ENCODE measurements at places on chromosomes 2 and 18.

GRCh38 chr2:161165811-161166210 lies 5.6 kb downstream of the TANK start:
- no peak for DNase-seq

DNA sequence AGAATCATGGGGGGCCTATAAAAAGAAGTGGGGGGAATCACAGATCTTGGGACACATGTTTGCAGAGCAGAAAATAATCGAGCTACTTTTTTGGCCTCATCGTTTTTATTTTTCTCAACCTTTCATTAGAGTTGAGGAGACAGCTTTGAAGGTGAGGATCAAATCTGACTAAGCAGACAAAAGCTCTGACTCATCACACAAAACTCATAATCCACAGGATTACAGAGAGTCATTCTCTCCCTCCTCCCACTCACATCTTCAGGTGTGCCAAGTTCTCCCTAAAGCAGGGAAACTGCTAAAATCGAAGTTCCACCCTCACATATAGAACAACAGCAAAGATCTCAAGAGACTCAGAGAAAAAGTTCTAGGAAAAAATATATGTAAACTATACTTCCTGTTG lies 15.6 kb downstream of the BAZ2B start:
- DNase-seq: peak; percentile 46

GRCh38 chr2:84427235-84428138 lies 31.6 kb downstream of the SUCLG1 start:
- peak; percentile 8 for DNase-seq

DNA sequence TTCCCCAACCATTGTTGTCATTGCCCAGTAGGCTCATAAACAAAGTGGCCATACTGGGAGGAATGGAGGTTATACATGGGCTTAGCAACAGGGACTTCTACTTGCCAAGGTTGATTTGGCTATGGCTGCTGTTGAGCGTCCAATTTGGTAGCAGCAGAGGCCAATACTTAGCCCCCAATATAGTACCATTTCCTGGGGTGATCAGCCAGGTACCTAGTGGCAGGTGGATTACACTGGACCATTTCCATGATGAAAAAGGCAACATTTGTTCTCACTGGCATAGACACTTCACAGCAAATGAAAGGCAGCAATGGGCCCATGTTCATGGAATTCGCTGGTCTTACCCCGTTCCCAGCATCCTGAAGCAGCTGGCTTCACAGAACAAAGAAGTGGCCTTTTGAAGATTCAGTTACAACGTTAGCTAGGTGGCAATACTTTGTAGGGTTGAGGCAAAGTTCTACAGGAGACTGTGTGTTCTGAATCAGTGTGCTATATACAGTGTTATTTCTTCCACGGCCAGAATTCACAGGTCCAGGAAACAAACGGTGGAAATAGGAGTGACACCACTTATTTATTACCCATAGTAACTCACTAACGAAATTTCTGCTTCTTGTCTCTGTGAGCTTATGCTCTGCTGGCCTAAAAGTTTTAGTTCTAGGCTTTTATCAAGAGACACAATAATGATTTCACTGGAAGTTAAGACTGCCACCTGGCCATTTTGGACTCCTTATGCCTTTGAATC lies 37.5 kb downstream of the FBXO11 start:
- DNase-seq: no peak

DNA sequence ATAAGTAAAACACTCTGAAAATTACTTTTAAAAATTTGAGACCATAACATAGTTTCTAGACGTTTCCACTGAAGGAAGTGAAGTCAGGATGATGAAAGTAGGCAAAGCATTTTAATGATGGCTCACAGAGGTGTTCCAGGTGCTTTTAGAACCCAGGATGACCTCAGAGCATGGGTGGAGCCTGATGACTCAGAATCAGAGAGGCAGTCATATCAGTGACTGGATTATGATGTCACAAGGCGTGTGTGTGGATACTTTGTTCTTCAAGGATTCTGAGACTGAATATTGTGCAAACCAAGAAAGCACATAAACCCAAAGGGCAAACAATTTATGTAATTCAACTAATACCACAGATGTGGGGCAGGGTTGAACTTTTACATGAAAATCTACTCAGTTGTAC lies 208.0 kb upstream of the FBXO11 start:
- peak; percentile 32 for DNase-seq

- no peak for DNase-seq
Observed at GRCh38 chr2:123101434-123101833, 923.7 kb upstream of the CNTNAP5 start.

GRCh38 chr2:191610756-191611155 lies 67.2 kb upstream of the NABP1 start:
- no peak for DNase-seq

GRCh38 chr18:21012308-21012707 lies 99.3 kb downstream of the ROCK1 start:
- DNase-seq: no peak

- DNase-seq: no peak
Observed at GRCh38 chr2:181041661-181042060, 61.3 kb downstream of the UBE2E3 start.

GRCh38 chr2:215136669-215137328 lies 1.6 kb downstream of the ABCA12 start:
- peak; percentile 19 for DNase-seq

- DNase-seq: no peak
Observed at GRCh38 chr2:234258562-234259141, 208.2 kb downstream of the SPP2 start.

GRCh38 chr2:191593622-191594385 lies 84.1 kb upstream of the NABP1 start:
- peak; percentile 22 for DNase-seq

DNA sequence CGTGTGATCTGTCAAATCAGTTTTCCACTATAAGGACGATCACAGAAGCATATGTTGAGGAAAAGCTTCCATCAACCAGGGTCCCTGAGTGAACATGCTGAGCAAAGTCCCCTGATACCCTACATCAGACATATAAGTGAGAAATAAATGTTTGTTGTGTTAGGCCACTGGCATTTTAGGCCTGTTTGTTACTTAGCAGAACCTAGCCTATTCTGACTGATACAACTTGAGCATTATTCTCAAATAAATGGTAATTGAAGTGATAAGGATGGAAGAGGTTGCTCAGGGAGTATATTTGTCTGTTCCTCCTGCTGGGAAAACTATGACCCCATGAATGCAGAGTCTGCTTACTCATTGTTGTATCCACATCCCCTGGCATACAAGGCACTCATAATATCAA lies 106.4 kb downstream of the LOXHD1 start:
- no peak for DNase-seq

DNA sequence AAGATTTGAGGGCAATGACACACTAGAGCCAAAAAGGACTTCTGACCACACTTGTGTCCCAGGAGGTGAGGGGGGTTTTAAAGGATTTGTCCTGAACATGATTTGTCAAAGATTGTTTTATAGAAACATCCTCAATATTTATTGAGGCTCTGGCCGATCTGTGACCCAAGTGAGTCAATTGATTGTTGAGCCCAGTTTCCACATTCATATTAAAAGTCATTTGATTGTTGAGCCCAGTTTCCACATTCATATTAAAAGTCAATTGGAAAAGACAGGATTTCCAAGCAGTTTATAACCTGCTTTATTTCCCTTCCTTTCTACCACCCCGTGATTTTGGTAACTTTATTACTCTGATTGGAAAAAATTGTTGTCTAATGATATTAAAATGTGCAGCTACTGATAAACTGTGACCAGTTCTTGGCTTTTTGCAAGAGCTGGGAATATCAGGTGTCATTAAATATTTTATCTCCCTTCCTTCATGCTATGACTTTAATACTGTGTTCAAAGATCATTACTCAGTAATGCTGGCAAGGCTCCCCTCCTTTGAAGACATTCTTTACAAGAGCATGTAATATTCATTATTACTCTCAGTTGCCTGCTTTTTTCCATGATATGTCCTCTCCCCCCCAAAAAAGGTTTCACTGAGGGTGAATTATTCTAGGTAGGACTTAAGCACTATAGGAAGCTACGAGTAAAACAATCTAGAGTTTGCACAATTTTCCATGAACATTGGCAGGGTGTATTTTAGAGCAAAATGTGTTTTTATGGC lies 75.3 kb downstream of the HRH4 start:
- DNase-seq: no peak

GRCh38 chr2:16855183-16855582 lies 189.5 kb upstream of the CYRIA start:
- DNase-seq: no peak

DNA sequence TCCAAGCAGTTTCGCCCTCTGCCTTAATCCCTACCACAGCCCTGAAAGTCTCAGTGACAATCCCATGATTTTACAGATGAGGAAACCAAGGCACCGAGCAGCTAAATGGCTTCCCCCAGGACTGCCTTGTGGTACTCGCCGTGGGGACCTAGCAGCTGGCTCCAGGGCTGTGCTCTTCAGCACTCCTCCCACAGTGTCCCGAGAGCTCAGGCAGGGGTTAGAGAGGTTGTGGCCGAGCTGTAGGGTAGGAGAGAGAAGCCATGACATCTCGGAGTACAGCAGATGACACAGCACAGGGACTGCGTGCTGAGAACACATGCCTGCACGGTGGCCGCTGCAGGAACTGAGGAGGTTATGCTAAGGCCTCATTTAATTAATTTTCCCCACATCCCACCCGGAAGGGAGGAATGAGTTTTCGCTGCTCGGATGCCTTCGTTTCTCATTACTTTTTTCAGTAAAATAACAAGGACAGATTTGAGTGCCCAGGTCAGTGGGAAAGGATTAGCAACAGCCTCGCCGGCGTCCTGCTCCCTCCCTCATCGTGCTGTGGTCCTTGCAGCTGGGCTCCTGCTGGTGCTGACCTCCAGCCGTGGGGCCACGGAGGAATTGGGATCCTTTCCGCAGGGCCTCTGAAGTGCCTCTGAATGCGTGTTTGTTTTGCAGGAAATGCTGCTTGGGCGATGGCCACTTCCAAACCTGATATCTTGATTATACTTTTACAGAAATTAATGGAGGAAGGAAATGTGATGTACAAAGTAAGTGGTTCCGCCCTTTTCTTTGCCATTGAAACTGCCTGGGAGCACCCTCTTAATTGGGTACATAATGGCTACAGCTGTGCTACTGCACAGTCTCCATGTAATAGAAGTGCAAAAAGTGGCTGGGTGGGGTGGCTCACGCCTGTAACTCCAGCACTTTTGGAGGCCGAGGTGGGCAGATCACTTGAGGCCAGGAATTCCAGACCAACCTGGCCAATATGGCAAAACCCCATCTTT lies 61.2 kb downstream of the WDSUB1 start:
- DNase-seq: no peak

All from astrocyte of the spinal cord (primary cell).